PC-3 (cell line): ENCODE measurements at places on chromosomes 6 and 20. TPM values are rescaled to one million over a fixed set of nuclear protein-coding genes. Genes with fewer than 3 reads are reported as not detected.

KHDC3L gene
- total RNA-seq = not detected in 2 replicates

GRCh38 chr20:43415661-43416430 lies 41.9 kb upstream of the SRSF6 start:
- DNase-seq = no peak

DNA sequence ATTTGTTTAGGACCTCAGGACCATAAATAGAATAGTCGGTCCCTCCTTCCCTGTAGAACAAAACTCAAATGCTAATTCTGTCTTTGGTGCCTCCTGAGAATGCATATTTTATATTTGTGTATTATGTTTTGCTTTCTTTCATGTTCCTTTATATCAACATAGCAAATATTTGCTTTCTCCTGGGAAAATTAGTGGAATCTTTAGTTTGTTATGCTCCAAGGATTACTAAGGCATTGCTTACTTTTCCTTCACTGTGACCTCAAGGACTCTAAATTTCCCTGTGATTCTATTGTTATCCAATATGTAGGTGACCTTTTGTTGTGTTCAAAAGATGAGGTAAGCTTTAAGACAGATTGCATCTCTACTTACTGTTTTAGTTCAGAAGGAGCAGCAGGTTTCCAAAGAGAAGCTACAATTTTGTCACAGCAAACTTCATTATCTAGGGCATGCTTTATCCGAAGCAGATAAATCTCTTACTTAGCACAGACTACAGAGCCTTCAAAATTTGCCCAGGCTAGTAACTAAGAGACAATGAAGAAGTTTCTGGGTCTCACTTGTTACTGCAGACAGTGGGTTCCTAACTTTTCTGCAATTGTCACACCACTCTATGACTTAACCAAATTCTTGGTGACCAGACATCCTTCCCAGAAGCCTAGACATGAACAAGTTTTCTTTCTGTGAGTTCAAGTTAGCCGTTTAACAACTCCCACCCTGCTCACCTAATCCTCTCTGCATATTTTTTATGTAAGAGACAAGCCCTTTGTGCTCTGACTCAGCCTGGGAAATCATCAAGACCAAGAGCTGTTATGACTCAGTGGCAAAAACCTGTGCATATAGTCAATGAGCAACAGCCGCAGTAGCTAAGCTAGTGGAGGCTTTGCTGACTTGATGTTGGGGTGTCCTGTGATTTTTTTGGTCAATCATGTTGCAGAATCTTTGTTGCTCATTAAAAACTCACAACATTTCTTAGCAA lies 378.8 kb downstream of the QKI start:
- DNase-seq = peak; percentile 35

GRCh38 chr6:9831783-9832182 lies 583.1 kb downstream of the TFAP2A start:
- no peak for DNase-seq

PXT1 gene
- total RNA-seq = not detected in 2 replicates

- peak; percentile 48 for DNase-seq
Measured at GRCh38 chr20:55540013-55540412, 465.3 kb downstream of the CBLN4 start.

GRCh38 chr6:143225929-143226328 lies 165.2 kb downstream of the AIG1 start:
- no peak for DNase-seq

DNA sequence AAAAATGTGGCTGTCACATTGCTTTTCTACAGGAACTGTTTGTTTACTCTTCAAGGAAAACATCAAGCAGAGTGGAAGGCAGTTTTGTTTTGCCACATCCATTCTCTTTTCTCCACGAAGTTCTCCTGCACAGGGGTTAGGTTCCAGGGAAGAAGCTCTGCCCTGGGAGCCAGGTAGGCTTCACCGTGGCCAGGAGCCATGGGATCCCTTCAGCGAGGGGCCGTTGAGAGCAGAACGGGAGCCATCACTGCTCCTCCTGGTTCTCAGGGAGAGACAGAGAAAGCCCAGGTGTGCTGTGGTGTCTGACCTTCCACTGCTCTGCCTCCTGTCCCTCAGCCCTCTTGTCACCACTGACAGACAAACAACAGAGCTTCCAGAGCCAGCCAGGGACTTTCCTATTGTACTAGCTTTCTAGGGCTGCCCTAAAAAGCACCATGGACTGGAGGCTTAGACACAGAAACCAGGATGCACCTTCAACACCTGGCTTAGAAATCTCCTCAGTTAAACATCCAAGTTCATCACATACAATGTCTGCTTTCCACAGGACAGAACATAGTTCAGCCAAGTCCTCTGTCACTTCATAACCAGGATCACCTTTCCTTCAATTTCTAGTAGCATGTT lies 75.6 kb upstream of the SLC22A23 start:
- no peak for DNase-seq

- DNase-seq = no peak
Measured at GRCh38 chr6:148285205-148285604, 57.4 kb upstream of the SASH1 start.

GPSM3 gene
- 5.0 and 7.1 TPM in 2 replicates for total RNA-seq

GPR6 gene
- not detected in 2 replicates for total RNA-seq

LINC00237 gene
- not detected in 2 replicates for total RNA-seq
